Neural progenitor cell (in vitro differentiated cells): ENCODE measurements at places on chromosomes 5 and 9. TPM values are rescaled to one million over a fixed set of nuclear protein-coding genes. Genes with fewer than 3 reads are reported as not detected.

The MLANA gene
- not detected in 2 replicates for total RNA-seq

The QSOX2 gene
- total RNA-seq, result 17.1 and 19.6 TPM in 2 replicates

The PCDHB3 gene
- total RNA-seq, result 5.6 and 6.7 TPM in 2 replicates

The IFNA21 gene
- total RNA-seq, result not detected in 2 replicates

The BBLN gene
- 69.4 and 228 TPM in 2 replicates for total RNA-seq

The ZNF367 gene
- total RNA-seq, result 14.6 and 18.0 TPM in 2 replicates

DNA sequence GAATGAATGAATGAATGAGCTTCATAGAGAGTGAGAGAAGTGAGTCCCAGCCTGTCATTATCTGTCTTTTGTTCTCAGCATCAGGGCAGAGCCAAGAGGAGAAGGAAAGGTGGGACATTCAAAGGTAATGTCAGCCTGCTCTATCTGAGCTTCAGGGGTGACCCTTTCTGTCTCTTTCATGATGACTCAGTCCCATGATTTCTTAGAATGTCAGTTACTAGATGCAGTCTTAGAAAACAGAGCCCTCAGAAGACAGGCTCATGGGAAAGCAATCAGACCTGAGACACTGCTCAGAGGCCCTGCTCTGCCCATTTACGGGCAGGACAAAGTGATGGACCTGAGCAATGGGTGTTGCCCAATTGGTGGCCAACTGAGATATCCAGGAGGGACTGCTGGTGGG lies 1.1 kb downstream of the SPATA31D1 start:
- DNase-seq, result no peak

DNA sequence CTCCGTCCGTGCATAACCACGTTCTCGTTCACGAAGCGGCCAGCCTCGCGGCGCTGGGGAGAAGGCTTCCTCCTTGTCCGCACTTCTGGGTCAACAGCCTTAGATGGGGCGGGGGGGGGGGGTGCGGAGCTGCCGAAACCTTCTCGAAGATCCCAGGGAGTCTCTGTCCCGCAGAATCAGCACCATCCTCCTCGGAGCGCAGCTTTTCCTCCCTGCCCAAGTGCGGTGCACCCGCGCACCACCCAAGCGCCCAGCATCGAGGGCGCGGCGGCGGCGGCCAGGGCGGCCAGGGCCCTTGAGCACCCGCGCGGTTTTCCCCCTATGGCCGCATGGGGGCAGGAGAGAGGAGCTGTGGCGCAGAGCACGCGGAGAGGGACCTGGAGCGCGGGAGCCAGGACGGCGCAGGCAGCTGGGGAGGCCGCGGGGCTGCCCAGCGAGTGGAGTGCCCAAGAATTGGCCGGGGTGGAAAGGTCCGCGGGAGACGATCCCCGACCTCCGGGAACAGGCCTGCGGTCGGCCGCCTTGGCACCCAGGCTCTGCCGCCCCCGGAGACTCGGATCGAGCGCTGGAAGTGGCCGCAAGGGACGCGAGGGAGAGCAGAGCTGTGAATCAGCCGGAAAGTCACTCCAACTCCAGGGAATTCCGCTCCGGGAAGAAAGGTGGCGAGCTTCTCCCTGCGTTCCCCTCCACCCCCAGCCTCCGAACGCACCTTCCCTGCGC lies 43.1 kb downstream of the TMEM174 start:
- DNase-seq, result peak; percentile 91

- no peak for DNase-seq
Measured at GRCh38 chr9:100357501-100357900, 4.8 kb upstream of the TEX10 start.

DNA sequence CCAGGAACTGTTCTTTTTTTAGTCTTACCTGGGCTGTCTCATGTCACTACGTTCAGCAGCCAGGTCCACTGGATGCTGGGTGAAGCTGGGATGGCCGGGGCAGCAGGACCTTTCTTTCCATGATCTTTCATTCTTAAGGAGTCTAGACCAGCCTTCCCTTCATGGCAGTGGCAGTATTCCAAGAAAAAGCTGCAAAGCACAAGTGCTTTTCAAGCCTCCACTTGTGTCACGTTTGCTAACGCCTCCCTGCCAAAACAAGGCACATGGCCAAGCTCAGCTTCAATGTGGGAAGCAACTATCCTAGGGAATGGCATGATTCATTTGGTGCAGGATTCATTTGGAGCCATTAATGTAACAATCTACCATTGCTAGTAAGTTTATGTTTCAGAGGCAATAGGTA lies 94.8 kb downstream of the RCL1 start:
- no peak for DNase-seq

GRCh38 chr5:139760066-139761056 lies 35.2 kb upstream of the PSD2 start:
- DNase-seq, result no peak

DNA sequence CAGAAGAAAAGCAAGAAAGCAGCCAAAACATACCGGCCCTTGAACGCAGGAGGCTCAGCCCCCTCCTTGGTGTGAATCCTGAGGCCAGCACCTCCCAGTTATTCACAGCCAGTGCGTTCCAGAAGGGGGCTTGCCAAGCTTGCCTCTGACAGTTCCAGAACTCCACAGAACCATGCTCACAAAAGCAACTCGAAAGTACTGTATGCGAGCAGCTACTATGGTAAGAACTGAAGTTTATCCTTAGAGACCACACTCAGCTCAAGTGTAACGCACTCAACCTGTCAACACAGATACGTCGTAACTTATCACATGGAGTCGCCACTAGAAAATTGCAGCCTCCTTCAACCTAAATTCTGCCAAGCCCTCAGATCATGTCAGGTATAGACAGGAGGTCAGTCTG lies 1.4 kb downstream of the UBAC1 start:
- DNase-seq, result no peak

DNA sequence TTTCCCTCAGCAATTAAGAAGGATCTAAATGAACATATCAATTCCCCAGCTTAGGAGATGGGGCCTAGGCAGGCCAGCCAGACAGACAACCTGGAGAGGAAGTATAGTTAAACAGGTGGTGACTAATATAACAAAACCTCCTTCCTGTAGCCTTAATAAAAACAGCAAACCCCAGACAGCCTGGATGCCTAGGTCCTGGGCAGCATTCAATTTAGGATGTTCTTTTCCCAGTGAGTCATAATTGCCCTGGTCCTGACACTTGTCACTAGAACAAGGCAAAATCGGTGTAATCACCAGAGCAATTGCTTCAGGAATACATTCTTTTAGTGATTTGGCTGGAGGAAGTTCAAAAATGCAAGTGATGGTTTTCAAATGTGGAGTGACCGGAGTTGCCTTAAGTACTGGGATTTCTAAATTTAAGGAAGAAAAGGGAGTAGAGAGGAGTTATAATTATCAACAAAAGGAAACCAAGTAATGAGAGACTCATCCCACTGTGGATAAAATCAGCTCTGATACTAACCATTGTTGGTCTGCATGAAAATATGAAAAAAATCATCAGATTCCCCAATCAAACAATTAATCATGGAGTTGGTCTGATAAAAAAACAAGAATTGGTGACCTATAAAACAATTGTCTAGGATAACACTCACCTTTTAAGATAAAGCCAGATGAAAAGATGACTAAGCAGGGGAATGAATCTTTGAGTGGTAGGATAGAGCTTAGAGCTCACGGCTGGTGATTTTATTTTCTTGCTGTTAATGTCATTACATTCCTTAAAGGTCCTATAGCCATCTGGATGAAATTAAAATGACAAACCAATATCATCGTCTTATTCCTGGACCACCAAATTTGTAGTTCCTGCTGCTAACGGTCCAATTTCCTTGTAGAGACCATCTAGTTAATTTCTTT lies 39.0 kb upstream of the TARS1 start:
- no peak for DNase-seq

- DNase-seq, result no peak
Measured at GRCh38 chr9:6428940-6429889, 16.2 kb downstream of the UHRF2 start.

DNA sequence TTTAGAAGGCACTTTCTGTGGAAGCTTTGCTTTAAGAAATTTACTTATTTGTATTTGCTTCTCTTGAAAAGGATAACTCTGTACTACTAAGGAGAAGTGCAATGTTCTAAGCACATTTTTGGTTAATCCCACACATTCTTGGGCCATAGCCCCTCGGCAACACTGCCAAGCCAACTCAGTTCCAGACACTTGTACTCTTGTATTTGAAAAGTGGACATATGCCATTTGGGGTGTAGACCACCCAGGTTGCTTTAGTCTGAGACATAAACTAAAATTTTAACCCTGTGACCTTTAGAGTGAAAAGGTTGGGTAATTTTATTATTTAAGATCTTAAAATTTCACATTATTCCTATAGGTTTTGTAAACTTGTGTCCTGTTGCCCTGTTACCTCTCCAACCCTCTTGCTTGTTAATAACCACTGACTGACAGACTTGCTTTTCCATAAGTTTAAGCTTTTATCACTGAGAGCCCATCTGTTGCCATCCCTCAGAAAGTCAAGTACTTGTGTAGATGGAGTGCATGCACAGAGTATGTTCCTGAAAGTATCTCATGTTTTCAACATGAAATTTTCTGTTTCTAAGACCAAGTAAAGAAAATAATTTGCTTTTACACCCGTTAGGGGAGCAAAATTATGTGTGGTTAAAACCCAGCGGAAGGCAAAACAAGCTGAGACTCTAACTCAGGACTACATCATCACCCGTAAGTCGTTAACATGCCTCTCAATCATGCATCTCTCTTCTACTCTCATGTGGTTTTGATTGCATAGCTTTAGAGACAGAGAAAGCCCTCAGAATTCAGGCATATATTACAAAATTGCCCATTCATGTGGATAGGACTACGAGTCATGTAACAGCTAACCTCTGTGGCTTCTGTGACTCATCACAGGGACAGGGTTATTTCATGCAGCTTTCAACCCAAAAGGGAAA lies 117.3 kb downstream of the GDNF start:
- DNase-seq, result no peak

DNA sequence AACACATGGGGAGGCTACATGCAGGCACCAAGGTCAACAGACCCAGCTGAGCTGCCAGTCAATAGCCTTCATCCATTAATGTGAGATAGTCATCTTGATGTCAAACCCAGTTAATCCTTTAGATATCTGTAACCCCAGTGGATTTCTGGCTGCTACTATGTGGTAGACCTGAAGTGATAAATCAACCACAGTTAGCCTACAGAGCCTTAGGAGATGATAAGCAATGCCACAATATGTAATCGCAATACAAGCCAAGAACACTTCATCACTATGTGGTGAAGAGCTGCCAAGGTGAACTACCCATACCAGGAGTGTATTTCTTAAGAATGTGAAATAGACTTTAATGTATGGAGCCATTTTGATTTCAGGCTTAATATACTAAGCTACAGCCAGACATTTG lies 1175.5 kb downstream of the DTWD2 start:
- no peak for DNase-seq

GRCh38 chr5:77864997-77865396 lies 88.9 kb upstream of the TBCA start:
- no peak for DNase-seq

DNA sequence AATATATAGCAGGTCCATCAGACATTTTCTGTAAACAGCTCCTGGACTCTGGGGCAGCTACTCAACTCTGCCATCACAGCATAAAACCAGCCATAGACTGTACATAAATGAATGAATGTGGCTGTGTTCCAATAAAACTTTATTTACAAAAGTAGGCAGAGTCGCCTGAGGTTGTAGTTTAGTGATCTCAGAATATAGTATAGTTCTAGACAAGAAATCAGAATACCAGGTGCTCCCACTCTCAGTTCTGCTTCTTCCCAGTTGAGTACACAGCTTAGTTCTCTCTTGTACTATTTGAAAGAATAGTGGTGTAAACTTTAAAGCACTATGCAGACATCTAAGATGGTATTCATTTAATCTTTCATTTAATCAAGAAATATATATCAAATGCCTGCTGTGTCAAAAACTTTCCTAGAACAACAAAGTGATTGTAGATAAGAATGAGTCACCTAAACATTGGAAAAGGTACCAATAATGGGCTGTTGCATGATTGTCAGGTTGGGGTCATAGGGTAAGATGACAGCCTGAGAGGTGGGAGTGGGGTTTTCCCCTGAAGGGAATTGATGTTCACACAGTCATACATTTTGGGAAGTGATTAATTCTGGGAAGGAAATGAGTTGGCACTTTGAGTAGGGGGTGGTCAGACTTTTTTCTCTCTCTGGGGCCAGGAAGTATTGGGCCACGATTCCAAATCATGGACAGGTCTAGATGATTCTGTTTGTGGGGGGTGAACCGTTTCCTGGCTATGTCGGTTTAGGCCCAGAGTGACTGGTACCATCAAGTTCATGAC lies 37.0 kb downstream of the TNFSF8 start:
- DNase-seq, result no peak

DNA sequence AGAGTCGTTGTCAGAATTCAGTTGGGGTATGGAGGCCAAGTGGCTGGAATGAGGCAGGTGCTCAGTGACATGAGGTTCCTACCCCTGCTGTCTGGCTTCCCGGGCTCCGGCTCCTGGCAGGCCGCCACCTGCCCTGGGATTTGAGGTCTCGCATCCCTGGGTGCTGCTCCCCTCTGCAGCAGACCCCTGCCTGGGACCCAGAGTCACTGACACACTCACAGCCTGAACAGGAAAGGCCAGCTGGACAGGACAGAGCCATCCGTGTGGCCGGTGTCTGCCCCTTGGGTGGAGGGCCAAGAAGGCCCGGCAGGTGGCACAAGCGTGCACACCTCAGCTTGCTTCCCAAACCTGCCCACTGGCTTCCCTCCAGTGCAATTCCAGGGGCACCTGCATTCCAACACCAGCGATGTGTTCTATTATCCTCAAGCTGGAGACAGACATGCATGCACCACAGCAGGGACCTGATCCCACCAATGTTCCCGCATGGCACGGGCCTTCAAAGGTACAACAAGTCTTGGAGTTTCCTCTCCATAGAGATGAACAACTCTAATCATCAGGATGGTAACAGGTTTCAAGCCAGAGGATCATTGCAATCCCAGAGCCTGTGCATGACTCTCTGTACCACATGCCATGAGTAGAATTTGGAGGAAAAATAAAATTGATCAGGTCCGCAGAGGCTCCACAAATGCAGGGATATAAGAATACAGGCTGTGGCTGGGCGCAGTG lies 45.6 kb upstream of the RNF130 start:
- DNase-seq, result peak; percentile 37

DNA sequence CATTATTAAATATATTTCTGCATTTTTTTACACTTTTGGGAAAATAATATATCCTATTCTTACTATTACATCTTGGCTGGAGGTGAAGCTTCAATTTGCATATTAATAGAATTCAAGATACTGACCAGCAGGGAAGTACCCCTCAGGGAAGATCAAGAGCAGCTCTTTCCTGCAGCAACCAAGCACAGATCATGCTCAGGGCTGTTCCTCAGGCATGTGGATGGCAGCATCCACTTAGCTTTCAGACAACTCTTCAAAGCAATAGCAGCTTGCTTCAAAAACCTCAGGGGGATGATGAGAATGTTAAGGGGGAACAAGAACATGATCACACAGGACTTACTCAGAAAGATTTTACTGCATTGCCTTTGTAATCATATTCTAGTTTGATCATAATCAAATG lies 731.8 kb downstream of the SEMA5A start:
- no peak for DNase-seq
